Germinal center (tissue), 1 donor: ENCODE measurements at places on chromosomes 3 and 15.

GRCh38 chr3:114447545-114447944 is 153.7 kb downstream of the TIGIT start:
- DNase-seq: no peak

DNA sequence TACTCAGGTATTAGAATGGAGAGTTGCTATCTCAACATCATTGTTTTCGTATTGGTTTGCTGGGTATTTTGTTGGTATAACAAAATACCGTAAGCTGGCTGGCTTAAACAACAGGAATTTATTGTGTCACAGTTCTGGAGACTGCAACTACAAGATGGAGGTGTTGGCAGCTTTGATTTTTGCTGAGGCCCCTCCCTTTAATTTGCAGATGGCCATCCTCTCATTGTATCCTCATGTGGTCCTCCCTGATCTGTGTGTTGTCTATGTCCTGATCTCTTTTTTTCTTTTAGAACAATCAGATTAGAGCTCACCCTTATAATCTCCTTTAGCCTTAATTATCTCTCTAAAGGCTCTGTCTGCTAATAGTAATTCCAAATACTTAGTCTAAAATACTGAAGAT is 299.8 kb upstream of the GOLIM4 start:
- no peak for DNase-seq

GRCh38 chr3:197533927-197534725 is 21.6 kb downstream of the BDH1 start:
- DNase-seq: no peak

- DNase-seq: no peak
These were observed 4.1 kb downstream of the DET1 start for GRCh38 chr15:88542342-88542733.

DNA sequence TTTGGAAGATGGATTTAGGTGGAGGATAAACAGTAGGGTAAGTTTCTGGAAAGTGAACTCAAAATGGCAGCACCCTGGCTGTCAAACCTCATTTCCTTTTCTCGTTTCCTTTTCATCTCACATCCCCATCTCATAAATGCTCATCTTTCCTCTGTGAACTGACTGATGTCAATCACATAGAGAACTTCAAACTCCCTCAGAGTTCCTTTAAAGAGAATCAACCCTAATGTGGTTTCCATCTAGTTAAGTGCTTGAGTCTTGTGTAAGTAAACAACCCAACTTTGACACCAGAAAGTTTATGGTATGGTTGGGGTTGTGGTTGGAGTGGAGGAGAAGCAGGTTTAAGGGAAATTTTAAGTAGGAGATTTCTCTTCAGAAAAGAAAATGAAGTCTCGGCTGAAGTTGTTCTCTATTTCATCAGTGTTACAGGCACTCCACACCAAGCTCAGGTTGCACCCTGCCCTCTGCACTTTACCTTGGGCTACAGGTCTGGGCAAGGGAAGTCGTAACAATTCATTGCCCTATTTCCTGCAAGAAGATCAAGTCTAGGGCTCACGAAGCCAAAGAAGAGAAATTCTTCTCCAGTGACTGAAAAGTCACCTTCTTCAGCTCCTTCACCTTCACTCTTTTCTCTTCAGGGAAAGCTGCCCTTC is 34.4 kb upstream of the TNIK start:
- DNase-seq: no peak
